ENCODE measurements at places on chromosomes 12 and 14. TPM values are rescaled to one million over a fixed set of nuclear protein-coding genes. Genes with fewer than 3 reads are reported as not detected.

GRCh38 chr14:104870368-104871144, 5.5 kb downstream of the CEP170B start:
- no peak overlapping the region for H3K27ac ChIP-seq
- H3K4me1 ChIP-seq: peaks cover 3% of the 10 kb centered on the region
- H3K4me3 ChIP-seq: no peak overlapping the region
- DNase-seq: no peak

GRCh38 chr12:2862876-2863275, 6.0 kb upstream of the TEX52 start:
- no peaks in the 10 kb centered on the region for H3K27me3 ChIP-seq
- H3K4me3 ChIP-seq: no peak overlapping the region

DNA sequence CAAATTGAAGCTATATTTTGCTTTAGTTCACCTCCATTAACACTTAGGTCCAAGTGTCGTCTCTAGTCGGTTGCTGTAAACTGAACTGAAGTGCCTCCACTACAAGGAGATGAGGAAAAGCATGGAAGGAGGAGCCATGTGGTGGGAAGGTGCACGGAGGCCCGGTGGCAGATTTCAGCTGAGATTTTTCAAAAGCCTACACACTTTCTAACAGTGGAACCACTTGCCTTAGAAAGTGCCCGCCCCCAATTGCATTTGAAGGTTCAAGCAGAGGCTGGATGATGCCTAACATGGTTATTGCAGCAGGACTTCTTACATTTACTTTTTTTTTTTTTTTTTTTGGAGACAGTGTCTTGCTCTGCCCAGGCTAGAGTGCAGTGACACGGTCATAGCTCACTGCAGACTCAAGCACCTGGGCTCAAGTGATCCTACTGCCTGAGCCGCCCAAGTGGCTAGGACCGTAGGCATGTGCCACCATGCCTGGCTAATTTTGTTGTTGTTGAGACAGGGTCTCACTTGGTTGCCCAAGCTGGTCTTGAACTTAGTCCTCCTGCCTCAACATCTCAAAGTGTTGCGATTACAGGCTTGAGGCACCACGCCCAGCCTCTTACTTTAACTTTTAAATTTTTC, 27.6 kb downstream of the EML1 start:
- no peaks in the 10 kb centered on the region for H3K27me3 ChIP-seq
- no peak overlapping the region for H3K27ac ChIP-seq
- no peak overlapping the region for H3K4me3 ChIP-seq
- H3K4me1 ChIP-seq: no peaks in the 10 kb centered on the region
- DNase-seq: no peak

DNA sequence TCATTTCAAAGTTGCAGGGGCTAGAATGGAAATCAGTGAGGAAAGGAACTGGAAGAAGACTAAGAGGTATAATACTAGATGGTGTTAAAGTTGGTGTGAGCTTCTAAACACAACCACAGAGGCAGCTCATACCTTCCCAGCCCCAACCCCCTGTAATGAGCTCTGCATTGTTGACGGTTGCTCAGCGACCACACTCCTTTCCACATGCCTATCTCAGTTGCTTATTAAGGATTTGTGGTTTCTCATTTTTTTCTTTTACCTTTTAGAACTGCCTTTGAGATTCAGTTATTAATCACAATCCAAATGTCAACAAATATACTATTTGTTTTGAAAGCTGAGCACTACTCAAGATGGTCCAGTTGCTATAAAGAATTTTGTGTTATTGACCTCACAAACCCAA, 62.1 kb upstream of the KIF21A start:
- H3K27me3 ChIP-seq: no peaks in the 10 kb centered on the region
- no peaks in the 10 kb centered on the region for H3K36me3 ChIP-seq
- DNase-seq: no peak
- no peak overlapping the region for H3K4me3 ChIP-seq

- H3K36me3 ChIP-seq: peaks cover 20% of the 10 kb centered on the region
- H3K27me3 ChIP-seq: no peaks in the 10 kb centered on the region
- H3K4me1 ChIP-seq: peaks cover 6% of the 10 kb centered on the region
- peak within 1 kb of the TSS; percentile 48 for H3K4me3 ChIP-seq
- H3K27ac ChIP-seq: peak within 1 kb of the TSS; percentile 79
These were observed at the start of gene REC8 for GRCh38 chr14:24171422-24172260. REC8 (plus strand) TSS chr14:24172080; CDS start chr14:24172553, 473 bp downstream.

GRCh38 chr12:55610598-55610997, 26.1 kb upstream of the OR10P1 start:
- H3K4me3 ChIP-seq: no peak overlapping the region
- H3K27me3 ChIP-seq: no peaks in the 10 kb centered on the region
- no peaks in the 10 kb centered on the region for H3K4me1 ChIP-seq
- H3K36me3 ChIP-seq: no peaks in the 10 kb centered on the region
- DNase-seq: no peak
- H3K27ac ChIP-seq: no peak overlapping the region

- H3K27me3 ChIP-seq: no peaks in the 10 kb centered on the region
- DNase-seq: no peak
- H3K36me3 ChIP-seq: no peaks in the 10 kb centered on the region
- no peak overlapping the region for H3K4me3 ChIP-seq
- no peak overlapping the region for H3K27ac ChIP-seq
These were observed 105.8 kb downstream of the ZNF664 start for GRCh38 chr12:124078800-124079199.

DNA sequence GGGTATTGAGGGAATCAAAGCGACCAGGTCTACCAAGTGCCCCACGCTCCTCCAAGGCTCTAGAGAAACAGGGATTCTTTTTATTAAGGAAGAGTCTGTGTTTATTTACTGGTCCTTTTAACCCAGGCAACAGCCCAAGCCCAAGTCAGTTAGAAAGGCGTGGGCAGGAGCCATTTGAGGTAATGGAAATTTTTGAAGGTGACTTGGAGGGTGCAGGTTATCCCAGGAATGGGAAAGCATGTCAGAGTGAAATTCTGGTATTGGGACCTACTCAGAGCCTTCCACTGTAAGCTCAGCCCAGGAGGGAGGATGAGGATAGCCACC, 2.9 kb downstream of the SLC6A12 start:
- H3K36me3 ChIP-seq: no peaks in the 10 kb centered on the region
- no peak overlapping the region for H3K4me3 ChIP-seq
- no peak for DNase-seq

GPRC5D gene
- 0.05 TPM for polyA plus RNA-seq

ACSS3 gene
- polyA plus RNA-seq: 2.0 TPM

LMBR1L gene
- 112 TPM for polyA plus RNA-seq

NFE2 gene
- polyA plus RNA-seq: 2.8 TPM

REM2 gene
- polyA plus RNA-seq: 3.2 TPM

CLEC6A gene
- polyA plus RNA-seq: 0.02 TPM

CD163 gene
- polyA plus RNA-seq: 132 TPM

IFT81 gene
- 7.3 TPM for polyA plus RNA-seq

CCDC38 gene
- 0.07 TPM for polyA plus RNA-seq

Measured in thymus (tissue), 14 donors.